ENCODE measurements at places on chromosomes 1 and 21. TPM values are rescaled to one million over a fixed set of nuclear protein-coding genes. Genes with fewer than 3 reads are reported as not detected.

DNA sequence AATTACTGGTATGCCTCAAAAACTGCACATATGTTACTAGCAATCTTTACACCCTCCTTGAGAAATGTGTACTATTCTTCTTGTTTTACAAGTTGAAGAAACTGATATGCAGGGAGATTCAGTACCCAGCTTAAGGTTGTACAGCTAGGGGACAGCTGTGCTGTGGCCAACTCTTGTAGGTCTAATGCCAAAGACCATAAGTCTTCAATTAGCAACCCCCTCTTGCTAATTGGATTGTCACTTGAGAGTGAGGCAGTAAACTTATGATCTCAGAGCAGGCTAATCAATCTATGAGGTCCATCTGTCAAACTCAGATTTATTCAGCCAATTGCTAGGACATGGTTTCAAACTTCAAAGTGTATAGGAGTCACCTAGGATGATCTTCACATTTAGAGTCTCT is 492.0 kb upstream of the USP24 start:
- no peaks in the 10 kb centered on the region for H3K4me1 ChIP-seq
- no peaks in the 10 kb centered on the region for H3K36me3 ChIP-seq
- H3K27ac ChIP-seq: no peak overlapping the region
- no peak overlapping the region for H3K4me3 ChIP-seq

WASF2 gene
- total RNA-seq: 272 TPM

PRAMEF11 gene
- not detected for total RNA-seq

DNA sequence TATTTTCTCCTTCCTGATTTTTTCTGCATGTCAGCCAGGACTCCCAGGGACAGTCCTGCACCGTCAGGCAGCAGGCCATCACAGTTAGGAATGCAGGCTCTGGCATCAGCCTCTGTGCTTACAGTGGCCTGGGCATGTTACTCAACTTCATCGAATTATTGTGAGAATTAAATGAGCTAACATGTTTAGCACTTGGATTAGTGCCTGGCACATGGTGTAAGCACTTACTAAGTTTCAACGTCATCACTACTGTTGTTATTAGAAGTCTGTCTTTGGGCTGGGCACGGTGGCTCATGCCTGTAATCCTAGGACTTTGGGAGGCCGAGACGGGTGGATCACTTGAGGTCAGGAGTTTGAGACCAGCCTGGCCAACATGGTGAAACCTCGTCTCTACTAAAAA is 45.1 kb downstream of the SCCPDH start:
- H3K36me3 ChIP-seq: peaks cover 5% of the 10 kb centered on the region
- peaks cover 4% of the 10 kb centered on the region for H3K4me1 ChIP-seq
- H3K27me3 ChIP-seq: peaks cover 2% of the 10 kb centered on the region
- H3K4me3 ChIP-seq: no peak overlapping the region

THEM5 gene
- total RNA-seq: not detected

KIAA1614 gene
- 2.6 TPM for total RNA-seq

RCOR3 gene
- 39.6 TPM for total RNA-seq

Measured in endothelial cell (in vitro differentiated cells).